Endothelial cell of umbilical vein (primary cell): ENCODE measurements at places on chromosomes 11 and 22. TPM values are rescaled to one million over a fixed set of nuclear protein-coding genes. Genes with fewer than 3 reads are reported as not detected.

FIBIN gene
- total RNA-seq: not detected in 2 replicates

PLAAT4 gene
- 0.95 TPM in 1 of 2 replicates, not detected in the other for total RNA-seq

LRFN4 gene
- 36.7 and 37.4 TPM in 2 replicates for total RNA-seq

FAM111B gene
- 17.4 and 21.9 TPM in 2 replicates for total RNA-seq

NXPE2 gene
- total RNA-seq: not detected in 2 replicates

HBB gene
- not detected in 2 replicates for total RNA-seq

DNA sequence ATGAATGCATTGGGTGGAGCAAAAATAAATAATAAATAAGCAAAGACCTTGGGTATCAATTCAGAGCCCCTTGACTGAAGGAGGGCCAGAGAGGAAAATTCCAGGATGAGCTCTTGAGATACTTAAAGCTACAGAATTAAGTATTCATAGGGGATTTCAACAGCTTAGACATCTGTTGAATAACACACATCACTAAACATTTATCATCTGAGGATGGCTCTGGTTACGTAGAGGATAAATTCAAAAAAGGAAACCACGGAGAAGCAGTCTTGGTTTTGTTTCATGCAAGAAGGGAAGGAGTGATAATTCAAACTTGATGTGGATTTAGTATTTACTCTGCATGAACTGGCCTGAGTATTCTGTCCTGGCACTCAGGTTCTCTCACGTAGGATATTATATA lies 29.8 kb downstream of the ARHGAP42 start:
- H3K27me3 ChIP-seq: no peaks in the 10 kb centered on the region
- peaks cover 10% of the 10 kb centered on the region for H3K4me1 ChIP-seq
- no peak overlapping the region for H3K4me3 ChIP-seq
- H3K36me3 ChIP-seq: no peaks in the 10 kb centered on the region
- H3K27ac ChIP-seq: no peak overlapping the region

- H3K36me3 ChIP-seq: no peaks in the 10 kb centered on the region
- no peak for DNase-seq
- H3K27ac ChIP-seq: no peak overlapping the region
- no peaks in the 10 kb centered on the region for H3K27me3 ChIP-seq
- H3K4me1 ChIP-seq: peaks cover 10% of the 10 kb centered on the region
Observed at GRCh38 chr11:72970557-72971118, 156.4 kb downstream of the ATG16L2 start.

- no peaks in the 10 kb centered on the region for H3K36me3 ChIP-seq
- H3K4me3 ChIP-seq: no peak overlapping the region
- no peak for DNase-seq
Observed at GRCh38 chr11:130301002-130301401, 13.7 kb downstream of the ZBTB44 start.

GRCh38 chr11:71484248-71485062 lies 31.5 kb downstream of the NADSYN1 start:
- peaks cover 49% of the 10 kb centered on the region for H3K36me3 ChIP-seq
- H3K4me3 ChIP-seq: no peak overlapping the region
- H3K27ac ChIP-seq: no peak overlapping the region

GRCh38 chr11:119643876-119644225 lies 85.1 kb downstream of the NECTIN1 start:
- no peaks in the 10 kb centered on the region for H3K27me3 ChIP-seq
- no peak overlapping the region for H3K27ac ChIP-seq
- no peaks in the 10 kb centered on the region for H3K4me1 ChIP-seq
- DNase-seq: no peak

DNA sequence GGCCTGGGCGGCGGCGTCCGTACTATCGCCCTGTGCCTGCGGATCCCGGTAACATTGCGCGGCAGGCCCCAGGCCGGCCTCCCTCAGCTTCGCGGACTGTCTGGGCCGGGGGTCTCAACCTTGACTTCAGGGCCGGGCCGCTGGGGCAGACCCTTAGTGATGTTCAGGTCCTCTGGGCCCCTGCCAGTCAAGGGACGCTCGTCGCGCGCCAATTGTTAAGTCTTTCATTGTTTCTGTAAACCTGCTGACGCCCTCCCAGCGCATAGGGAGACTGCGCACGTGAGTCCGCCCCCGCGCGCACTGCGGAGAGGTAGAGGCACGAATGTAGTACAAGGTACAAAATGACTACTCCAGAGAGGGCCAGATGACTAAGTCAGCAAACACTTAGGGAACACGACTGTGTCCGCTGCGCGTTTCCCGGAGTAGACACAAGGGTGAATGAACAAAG lies 451 bp upstream of the HDHD5 start:
- peaks cover 15% of the 10 kb centered on the region for H3K4me1 ChIP-seq
- peak overlapping the region; percentile 41 for H3K27ac ChIP-seq
- no peaks in the 10 kb centered on the region for H3K36me3 ChIP-seq
- H3K4me3 ChIP-seq: peak overlapping the region; percentile 57
- H3K27me3 ChIP-seq: no peaks in the 10 kb centered on the region
